ENCODE measurements at places on chromosomes 2 and 18. TPM values are rescaled to one million over a fixed set of nuclear protein-coding genes. Genes with fewer than 3 reads are reported as not detected.
A peak's percentile ranks its signal among the peaks of the same experiment; 100 is the strongest.

- DNase-seq = no peak
- no peaks in the 10 kb centered on the region for H3K36me3 ChIP-seq
- H3K27ac ChIP-seq = no peak overlapping the region
- H3K4me3 ChIP-seq = no peak overlapping the region
- H3K4me1 ChIP-seq = no peaks in the 10 kb centered on the region
- peaks cover 1% of the 10 kb centered on the region for H3K27me3 ChIP-seq
Observed at GRCh38 chr2:62114564-62114963, 81.4 kb upstream of the B3GNT2 start.

GRCh38 chr2:152292991-152293390 lies 42.0 kb upstream of the FMNL2 start:
- no peak for DNase-seq
- no peaks in the 10 kb centered on the region for H3K4me1 ChIP-seq
- H3K4me3 ChIP-seq = no peak overlapping the region
- H3K27ac ChIP-seq = no peak overlapping the region

DNA sequence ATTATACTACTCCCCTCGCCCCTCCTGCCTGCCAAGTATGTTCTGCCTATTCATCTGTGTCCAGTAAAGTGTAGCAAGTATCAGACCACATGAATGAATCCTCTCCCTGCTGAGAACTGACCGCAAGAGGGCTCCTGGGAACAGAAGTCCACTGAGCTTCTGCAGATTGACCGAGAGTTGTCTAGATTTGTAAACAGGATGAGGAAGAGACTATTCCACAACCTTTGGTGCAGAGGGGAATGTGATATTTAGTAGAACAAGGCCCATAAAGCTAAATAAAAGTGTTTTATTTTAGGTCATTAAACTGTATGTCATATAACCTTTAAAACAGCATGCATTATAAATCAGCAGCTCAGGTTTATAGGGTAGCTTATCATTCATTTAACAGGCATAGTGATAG lies 377.0 kb downstream of the DCC start:
- H3K4me3 ChIP-seq = no peak overlapping the region
- H3K4me1 ChIP-seq = no peaks in the 10 kb centered on the region
- H3K27me3 ChIP-seq = no peaks in the 10 kb centered on the region
- no peaks in the 10 kb centered on the region for H3K36me3 ChIP-seq
- DNase-seq = no peak
- H3K27ac ChIP-seq = no peak overlapping the region

GRCh38 chr2:177638507-177638906 lies 245.9 kb downstream of the AGPS start:
- no peak overlapping the region for H3K27ac ChIP-seq
- H3K4me1 ChIP-seq = no peaks in the 10 kb centered on the region
- H3K36me3 ChIP-seq = no peaks in the 10 kb centered on the region
- no peak overlapping the region for H3K4me3 ChIP-seq

DNA sequence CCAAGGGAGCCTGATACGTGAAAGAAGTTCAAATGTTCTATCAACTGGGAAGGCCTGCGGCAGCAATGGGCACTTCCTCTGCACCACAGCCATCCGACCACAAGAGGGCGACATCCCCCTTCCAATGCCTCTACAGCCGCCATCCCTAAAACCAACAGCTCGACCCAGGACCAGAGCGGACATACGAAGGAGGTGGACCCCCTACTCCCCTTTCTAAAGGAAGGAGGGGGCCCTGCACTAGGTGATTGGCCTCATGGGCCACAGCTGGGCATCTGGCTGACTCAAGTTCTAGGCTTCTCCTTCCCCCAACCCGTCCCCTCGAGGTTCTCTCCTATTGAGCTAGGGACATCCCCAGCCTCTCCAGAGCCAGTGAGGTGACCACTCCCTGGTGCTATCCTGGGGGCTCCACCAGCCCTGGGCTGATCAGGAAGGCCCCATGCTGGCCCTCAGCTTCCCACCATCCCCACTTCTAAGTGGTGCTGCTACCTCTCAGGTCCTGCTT lies 217.2 kb downstream of the TNS1 start:
- DNase-seq = peak; percentile 57
- peaks cover 2% of the 10 kb centered on the region for H3K36me3 ChIP-seq
- no peak overlapping the region for H3K4me3 ChIP-seq
- peaks cover 19% of the 10 kb centered on the region for H3K4me1 ChIP-seq
- no peak overlapping the region for H3K27ac ChIP-seq

DNA sequence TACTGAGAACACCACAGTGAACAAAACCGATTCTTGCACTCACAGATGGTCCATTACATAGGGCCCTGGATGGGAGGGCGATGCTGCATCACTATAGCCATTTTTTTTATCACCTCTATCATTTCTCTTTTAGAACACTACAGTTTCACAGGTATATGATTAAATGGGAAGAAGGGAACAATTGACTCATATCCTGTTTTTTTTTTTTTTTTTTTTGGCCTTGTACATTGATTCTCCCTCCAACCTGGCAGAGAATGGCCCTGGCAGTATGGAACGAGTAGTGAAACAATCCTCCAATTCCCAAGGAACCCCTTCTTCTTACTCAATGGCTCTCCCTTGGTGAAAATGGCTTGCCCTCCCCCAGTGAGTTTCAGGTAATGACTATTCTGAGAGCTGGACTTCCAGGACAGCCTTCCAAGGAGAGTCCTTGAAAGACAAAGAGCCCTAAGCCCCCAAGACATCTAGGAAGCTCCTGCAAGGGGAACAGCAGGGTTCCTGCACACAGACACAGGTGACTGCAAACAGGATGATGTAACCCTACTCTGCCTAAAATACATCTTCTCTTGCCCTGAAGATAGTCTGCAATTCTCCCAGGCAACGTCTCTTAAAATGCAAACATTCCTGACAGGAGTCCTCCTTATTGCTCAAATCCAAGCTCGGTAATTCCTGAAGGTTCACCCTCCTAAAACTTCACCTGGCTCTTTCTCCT lies 405.4 kb downstream of the SETBP1 start:
- no peak overlapping the region for H3K27ac ChIP-seq
- H3K27me3 ChIP-seq = peaks cover 4% of the 10 kb centered on the region
- no peaks in the 10 kb centered on the region for H3K4me1 ChIP-seq

DNA sequence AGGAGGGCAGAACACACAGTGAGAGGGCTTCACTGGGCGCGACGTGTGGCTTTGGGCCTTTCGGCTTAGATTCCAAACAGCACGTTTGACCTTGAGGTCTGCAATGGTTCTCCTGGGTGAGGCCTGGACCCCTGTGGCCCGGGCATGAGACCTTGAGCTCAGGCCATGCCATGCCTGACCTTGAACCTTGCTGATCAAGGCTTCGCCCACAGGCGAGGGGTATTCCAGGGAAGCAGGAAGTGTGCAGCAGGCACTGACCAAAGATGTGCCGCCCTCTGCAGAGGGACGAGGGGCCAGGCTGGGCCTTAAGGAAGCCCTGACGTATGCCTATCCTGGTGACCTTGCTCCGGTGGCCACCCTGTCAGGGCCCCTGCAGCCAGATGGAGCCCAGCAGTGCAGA lies 178.3 kb upstream of the HDAC4 start:
- H3K27me3 ChIP-seq = peaks cover 2% of the 10 kb centered on the region
- H3K36me3 ChIP-seq = no peaks in the 10 kb centered on the region
- no peak overlapping the region for H3K4me3 ChIP-seq
- no peak for DNase-seq
- no peaks in the 10 kb centered on the region for H3K4me1 ChIP-seq

- no peak overlapping the region for H3K27ac ChIP-seq
- no peak for DNase-seq
- H3K4me1 ChIP-seq = peaks cover 31% of the 10 kb centered on the region
- no peak overlapping the region for H3K4me3 ChIP-seq
Observed at GRCh38 chr2:105042189-105042588, 4.3 kb downstream of the MRPS9 start.

DNA sequence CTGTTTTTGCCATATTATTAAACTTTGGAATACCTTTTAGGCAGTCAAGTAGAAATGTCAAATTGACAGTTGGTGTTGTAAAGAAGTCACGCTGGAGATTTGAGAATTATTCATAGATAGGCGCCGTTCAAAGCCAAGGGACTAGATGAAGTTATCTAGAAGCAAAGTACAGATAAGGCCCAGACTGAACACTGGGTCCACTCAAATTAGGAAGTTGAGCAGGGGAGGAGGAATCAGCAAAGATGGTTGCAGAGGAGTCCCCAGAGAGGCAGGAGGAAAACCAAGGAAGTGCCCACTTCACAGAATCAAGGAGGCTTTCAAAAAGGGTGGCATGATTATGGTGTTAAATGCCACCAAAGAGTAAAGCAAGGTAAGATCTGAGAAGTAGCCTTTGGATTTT lies 9.6 kb upstream of the ALS2 start:
- H3K4me1 ChIP-seq = no peaks in the 10 kb centered on the region
- H3K4me3 ChIP-seq = no peak overlapping the region
- peaks cover 12% of the 10 kb centered on the region for H3K27me3 ChIP-seq
- DNase-seq = no peak

GRCh38 chr2:134773759-134774742 lies 55.3 kb upstream of the TMEM163 start:
- H3K4me1 ChIP-seq = no peaks in the 10 kb centered on the region
- H3K27me3 ChIP-seq = peaks cover 2% of the 10 kb centered on the region
- DNase-seq = no peak
- no peak overlapping the region for H3K27ac ChIP-seq
- H3K4me3 ChIP-seq = no peak overlapping the region

DNA sequence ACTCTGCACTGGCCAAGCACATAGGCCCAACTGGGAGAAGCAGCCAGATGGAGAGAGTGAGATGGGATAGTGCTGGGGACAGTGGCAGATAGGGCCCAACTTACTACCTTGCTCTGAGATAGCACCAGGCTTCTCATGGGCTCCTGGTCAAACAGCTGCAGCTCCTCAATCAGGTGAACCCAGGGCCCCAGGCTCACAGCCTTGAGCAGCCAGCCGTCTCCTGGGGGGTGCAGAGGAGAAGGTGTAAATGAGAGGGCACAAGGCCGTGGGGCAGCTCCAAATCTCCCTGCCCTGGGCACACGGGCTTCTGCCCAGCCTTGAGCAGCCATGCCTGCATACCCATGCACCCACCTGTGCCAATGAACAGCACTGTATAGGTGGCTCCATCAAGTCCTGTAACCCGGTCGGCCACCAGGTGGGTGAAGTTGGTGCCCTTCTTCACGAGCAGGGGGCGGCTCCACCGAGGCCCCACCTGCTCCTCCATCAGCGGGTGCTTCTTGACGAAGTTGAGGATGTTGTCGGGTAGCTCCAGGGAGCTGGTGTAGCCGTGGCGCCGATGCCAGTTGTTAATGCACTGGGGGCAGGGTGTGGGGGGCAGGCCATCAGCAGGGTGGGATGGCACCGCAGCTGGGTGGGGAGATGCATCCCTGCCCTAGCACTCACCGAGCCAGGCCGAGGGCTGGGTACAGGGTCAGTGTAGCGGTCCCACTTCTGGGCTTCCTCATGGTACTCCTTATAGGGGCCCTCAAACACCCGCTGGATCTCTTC lies 5.9 kb upstream of the ANKRD39 start:
- no peaks in the 10 kb centered on the region for H3K27me3 ChIP-seq
- DNase-seq = no peak
- peaks cover 18% of the 10 kb centered on the region for H3K36me3 ChIP-seq
- no peak overlapping the region for H3K27ac ChIP-seq
- H3K4me1 ChIP-seq = peaks cover 25% of the 10 kb centered on the region
- H3K4me3 ChIP-seq = no peak overlapping the region

GRCh38 chr18:8705961-8706790 lies 820 bp downstream of the MTCL1 start:
- peaks cover 65% of the 10 kb centered on the region for H3K27me3 ChIP-seq
- peaks cover 14% of the 10 kb centered on the region for H3K4me1 ChIP-seq
- H3K27ac ChIP-seq = no peak overlapping the region
- peak overlapping the region; percentile 80 for H3K4me3 ChIP-seq
- peaks cover 4% of the 10 kb centered on the region for H3K36me3 ChIP-seq

DNA sequence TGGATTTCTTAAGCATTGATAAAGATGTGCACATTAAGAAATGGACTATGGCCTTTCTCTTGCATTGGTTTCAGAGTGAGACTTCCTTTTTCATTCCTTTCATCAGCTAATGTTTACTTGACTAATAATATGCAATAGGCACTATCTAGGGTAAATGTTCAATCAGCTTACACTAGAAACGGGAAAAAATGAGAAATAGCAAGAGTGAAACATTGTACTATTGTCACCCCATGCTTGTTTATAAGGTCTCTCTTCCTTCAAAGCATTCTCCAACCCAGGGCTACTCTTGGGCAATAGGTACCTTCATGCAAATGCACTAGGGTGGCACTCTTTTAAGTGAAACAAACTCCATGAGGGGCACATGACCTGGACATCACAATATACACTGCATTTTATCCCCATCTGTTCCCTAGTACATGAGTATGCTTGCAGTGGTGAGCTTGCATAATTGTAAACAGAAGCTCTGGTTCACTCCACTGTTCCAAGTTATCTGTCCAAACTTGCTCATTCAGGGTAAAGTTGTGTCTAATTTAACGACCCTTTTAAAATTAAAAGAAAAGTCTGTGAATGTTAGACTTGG lies 402.3 kb downstream of the ERBB4 start:
- H3K36me3 ChIP-seq = no peaks in the 10 kb centered on the region
- H3K27me3 ChIP-seq = no peaks in the 10 kb centered on the region
- H3K4me1 ChIP-seq = no peaks in the 10 kb centered on the region
- no peak overlapping the region for H3K27ac ChIP-seq

GRCh38 chr2:23859234-23859633 lies 67.7 kb downstream of the ATAD2B start:
- H3K4me3 ChIP-seq = no peak overlapping the region
- H3K27ac ChIP-seq = no peak overlapping the region
- no peak for DNase-seq
- H3K27me3 ChIP-seq = no peaks in the 10 kb centered on the region
- H3K36me3 ChIP-seq = peaks cover 18% of the 10 kb centered on the region

DNA sequence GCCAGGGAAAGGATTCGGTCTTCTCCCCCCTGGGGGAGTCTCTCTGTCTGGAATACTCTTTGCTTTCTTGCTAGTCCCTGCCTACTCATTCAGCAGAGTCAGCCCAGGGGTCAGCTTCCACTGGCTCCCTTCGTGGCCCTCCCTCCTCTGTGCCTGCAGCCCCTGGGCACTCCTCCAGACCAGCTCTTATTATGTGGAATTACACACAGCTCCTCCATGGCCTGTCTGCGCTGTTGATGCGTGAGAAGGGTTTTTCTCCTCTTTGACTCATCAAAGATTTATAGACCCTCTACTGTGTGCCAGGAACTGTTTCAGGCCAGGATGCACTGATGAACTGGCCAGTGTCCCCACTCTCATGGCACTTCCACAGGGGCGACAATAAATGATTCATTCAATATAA lies 44.4 kb downstream of the ST8SIA5 start:
- H3K36me3 ChIP-seq = no peaks in the 10 kb centered on the region
- no peaks in the 10 kb centered on the region for H3K4me1 ChIP-seq
- peaks cover 8% of the 10 kb centered on the region for H3K27me3 ChIP-seq
- no peak overlapping the region for H3K27ac ChIP-seq
- no peak overlapping the region for H3K4me3 ChIP-seq
- DNase-seq = no peak

- no peaks in the 10 kb centered on the region for H3K36me3 ChIP-seq
- H3K27me3 ChIP-seq = peaks cover 33% of the 10 kb centered on the region
- no peak overlapping the region for H3K4me3 ChIP-seq
- DNase-seq = no peak
- H3K27ac ChIP-seq = no peak overlapping the region
Observed at GRCh38 chr18:3872641-3873040, 422.7 kb downstream of the TGIF1 start.

- H3K27me3 ChIP-seq = no peaks in the 10 kb centered on the region
- peak overlapping the region; percentile 51 for H3K27ac ChIP-seq
- peaks cover 40% of the 10 kb centered on the region for H3K36me3 ChIP-seq
- peaks cover 12% of the 10 kb centered on the region for H3K4me1 ChIP-seq
- H3K4me3 ChIP-seq = no peak overlapping the region
- no peak for DNase-seq
Observed at GRCh38 chr2:60906395-60906794, 25.0 kb downstream of the REL start.

Gene ABCG8
- total RNA-seq = not detected

Gene CNDP2
- 164 TPM for total RNA-seq

Gene MYCN
- not detected for total RNA-seq

Gene ZSWIM2
- not detected for total RNA-seq

Gene CHN1
- total RNA-seq = 4.8 TPM

Data from activated T-helper 1 cell treated with anti-CD3 and anti-CD28 coated beads, Interleukin-12 subunit alpha, Interleukin-12 subunit beta, Interleukin-2, Interleukin-4 antibody, amounts not matched to agents 30 ng/mL and 10 ng/mL and 1 ng/mL, durations not matched to agents 14 hours and 24 hours and 36 hours (primary cell).